Right lung (tissue), 10 donors: ENCODE measurements at places on chromosomes 11 and 22.

GRCh38 chr11:13101644-13102512 is 92.8 kb downstream of the RASSF10 start:
- DNase-seq: no peak

GRCh38 chr22:17264321-17265052 is 45.3 kb upstream of the ADA2 start:
- DNase-seq: peak; percentile 68

GRCh38 chr11:56950510-56950909 is 38.2 kb upstream of the OR5AK2 start:
- DNase-seq: no peak

DNA sequence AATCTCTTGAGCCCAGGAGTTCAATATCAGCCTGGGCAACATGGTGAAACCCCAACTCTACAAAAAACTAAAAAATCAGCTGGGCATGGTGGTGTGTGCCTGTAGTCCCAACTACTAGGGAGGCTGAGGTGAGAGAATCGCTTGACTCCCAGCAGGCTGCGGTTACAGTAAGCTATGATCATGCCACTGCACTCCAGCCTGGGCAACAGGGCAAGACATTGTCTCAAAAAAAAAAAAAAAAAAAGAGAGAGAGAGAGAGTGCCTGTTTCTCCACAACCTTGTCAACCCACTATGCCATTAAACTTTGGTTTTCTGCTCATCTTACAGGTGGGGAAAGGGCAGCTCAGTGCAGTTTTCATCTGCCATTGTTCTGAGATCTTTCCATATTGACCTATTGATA is 5.1 kb downstream of the FOLR3 start:
- no peak for DNase-seq

GRCh38 chr11:2258501-2259465 is 11.6 kb downstream of the ASCL2 start:
- DNase-seq: no peak

DNA sequence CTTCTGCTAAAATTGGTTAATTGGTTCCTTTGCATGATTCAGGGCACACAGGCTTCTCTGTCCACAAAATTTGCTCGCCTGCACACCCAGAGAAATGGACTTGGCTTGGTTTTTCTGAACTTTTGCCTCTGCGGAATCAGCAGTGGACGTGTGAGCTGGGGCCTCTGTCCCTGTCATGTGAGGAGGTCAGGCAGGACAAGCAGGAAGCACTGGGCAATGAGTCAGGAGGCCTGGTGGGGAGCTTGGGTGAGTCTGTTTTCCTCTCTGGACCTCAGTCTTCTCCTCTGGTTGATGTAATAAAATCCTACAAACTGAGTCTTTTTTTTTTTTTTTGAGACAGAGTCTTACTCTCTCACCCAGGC is 10.4 kb upstream of the CELSR1 start:
- DNase-seq: no peak

- DNase-seq: no peak
Measured at GRCh38 chr11:82936261-82936660, 34.7 kb downstream of the DDIAS start.

GRCh38 chr22:48695251-48695650 is 1132.4 kb downstream of the BRD1 start:
- no peak for DNase-seq

GRCh38 chr11:119684361-119685110 is 44.5 kb downstream of the NECTIN1 start:
- DNase-seq: no peak

GRCh38 chr11:73907191-73907590 is 30.4 kb downstream of the PAAF1 start:
- no peak for DNase-seq

- DNase-seq: peak; percentile 89
Measured at GRCh38 chr11:16613512-16614381, 124.7 kb upstream of the C11orf58 start.

DNA sequence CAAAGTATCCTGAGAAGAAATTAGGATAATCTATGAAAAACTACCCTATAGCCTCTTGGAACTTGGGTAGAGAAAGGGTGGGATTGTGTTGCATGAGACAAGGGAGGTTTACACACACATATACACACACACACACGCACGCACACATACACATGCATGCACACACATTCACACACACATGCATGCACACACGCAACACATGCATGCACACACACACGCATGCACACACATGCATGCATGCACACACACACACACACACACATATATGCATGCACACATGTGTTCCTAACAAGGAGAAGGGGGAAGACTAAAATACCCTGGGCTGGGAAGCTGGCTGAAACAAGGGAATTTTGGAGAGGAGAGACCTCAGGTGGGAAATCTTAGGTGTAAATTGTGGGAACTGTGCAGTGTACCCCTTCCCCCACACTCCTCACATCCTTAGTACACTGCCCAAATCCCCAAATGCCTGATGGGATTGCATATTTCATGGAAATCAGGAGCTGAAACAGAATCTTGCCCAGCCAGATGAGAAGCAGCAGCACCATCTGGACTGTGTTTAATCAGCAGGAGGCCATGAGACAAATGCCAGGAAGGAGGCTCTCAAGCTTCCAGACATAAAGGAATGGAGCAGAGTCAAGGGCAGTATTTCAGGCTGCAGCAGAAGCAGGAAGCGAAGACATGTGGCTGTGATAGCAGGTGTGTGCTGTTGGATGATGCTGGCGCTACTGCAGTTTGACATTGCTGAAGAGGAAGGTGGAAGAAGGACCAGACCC is 14.6 kb upstream of the POLD3 start:
- no peak for DNase-seq

DNA sequence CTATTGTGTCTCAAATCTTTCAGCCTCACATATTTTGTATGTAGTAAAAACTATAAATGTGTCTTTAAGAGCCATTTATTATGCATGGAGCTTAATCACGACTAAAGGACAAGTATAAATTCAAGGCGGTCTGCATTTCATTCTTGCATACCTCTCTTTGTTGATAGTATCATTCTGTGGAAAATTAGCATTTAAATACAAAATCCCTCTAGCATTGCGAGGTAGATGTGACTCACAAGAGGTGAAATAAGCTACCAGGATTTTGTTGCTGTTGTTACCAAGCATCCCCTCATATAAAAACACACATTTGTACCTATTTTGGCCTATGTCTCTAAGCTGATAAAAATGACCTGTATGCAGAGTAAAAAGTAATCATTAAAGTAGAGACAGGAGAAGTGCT is 537.4 kb upstream of the LUZP2 start:
- no peak for DNase-seq

DNA sequence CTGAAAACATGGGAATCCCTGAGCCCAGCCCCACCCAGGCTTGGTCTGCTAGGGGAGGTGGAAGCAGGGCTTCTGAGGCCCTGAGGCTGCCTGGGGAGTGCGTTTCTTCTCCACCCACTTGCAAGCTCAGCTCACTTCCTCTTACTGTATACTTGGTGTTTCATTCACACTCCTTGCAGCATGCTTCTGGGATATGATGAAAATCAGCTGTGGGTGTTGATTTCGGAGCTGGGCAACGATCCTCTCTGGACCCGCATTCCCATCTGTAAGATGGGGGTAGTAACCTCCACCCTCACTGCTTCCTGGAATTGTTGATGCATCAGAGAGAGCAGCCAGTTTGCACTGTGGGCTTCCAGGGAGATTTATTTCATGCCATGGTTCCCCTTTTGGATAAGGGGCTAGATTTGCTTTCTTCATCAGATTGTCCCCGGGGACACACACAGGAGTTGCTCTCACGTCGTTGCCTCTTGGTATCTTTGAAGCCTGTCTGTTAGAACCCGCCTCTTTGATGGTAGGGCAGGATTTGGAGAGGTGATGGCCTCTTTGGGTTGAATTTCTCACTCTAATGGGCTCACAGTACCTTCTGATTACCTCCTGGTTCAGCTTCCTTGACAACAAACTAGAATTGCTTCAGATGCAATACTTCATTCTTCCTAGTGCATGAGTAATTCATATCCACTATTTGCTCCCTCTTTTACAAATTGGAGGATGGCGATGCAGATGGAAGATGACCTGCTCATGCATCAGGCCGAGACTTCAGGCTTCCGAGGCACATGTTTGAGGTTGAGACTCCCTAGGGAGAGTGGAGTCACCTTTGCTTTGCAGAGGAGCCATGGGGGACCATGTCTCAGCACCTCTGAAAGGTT is 40.4 kb downstream of the BCR start:
- DNase-seq: no peak

GRCh38 chr11:59141673-59142460 is 789 bp upstream of the FAM111A start:
- DNase-seq: no peak

DNA sequence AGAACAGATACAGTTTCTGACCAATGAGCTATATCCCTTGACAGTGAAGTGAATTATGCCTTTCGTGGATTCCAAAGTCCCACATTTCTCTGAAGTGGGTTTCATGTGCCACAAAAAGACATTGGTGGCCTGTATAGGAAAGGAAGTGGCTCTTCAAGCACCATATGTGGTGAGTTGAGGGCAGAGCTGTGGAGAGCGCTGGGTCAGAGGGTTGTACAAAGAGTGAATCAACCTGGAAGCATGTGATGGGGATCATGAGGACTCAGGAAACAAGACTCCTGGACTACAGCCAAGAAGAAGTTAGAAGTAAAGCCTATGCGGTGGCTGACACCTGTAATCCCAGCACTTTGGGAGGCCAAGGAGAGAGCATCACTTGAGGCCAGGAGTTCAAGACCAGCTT is 579 bp upstream of the SLC5A4 start:
- no peak for DNase-seq

DNA sequence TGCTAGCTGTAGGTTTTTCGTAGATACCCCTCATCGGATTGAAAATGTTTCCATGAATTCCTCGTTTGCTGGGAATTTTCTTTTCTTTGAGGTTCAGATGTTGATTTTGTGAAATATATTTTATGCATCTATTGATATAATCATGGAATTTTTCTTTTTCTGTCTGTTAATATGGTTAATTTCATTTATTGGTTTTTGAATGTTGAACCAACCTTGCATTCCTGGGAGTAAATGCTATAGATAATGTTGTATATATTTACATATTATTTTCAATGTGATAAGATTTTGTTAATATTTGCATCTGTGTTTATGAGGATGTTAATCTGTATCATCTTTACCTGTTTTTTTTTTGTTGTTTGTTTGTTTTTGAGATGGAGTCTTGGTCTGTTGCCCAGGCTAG is 10.6 kb upstream of the NDUFA6 start:
- no peak for DNase-seq

- DNase-seq: no peak
Measured at GRCh38 chr22:36360011-36360410, 27.8 kb downstream of the MYH9 start.
